ENCODE measurements at places on chromosomes 12 and 14.

- no peak for DNase-seq
Measured at GRCh38 chr14:74081491-74081890, 2.8 kb downstream of the ALDH6A1 start.

GRCh38 chr12:29717540-29718100 is 66.1 kb downstream of the TMTC1 start:
- no peak for DNase-seq

DNA sequence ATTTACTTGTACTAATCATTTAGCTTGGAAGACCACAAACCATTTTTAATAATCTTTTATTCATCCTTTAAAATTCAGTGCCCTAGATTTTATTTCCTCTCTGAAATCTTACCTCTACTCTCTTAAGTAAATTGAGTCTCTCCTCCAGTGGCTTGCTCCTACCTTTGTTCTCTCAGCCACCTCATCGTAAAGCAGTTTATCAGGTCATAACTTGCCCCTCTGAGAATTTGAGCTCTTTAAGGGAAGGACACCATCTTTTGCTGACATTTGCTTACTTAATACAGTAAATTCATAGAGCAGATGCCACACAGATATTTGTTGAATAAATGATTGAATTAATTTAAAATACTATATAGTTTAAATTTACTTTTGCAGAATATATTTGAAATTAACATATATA is 794.3 kb downstream of the C12orf50 start:
- DNase-seq, result no peak

GRCh38 chr14:75860561-75861160 is 121.1 kb downstream of the TGFB3 start:
- no peak for DNase-seq

DNA sequence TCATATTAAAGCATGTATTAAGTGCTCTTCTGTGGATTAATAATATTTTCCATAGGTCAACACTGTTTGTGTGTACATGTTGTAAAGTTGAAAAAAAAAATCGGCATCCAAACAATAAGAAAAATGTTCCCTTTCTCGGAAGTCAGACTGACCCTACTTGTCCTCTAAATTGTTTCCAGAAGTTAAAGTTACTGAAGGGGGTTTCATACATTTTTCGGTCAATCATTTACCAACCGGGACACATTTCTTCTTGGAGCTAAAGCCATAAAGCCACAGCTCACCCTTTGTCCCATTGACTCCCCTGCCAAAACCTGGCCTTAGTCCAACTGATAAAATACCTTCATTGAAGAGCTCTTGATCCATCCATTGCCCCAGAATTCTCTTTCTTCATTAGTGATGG is 230.0 kb downstream of the ANO2 start:
- DNase-seq, result no peak

- no peak for DNase-seq
Measured at GRCh38 chr14:59120921-59121320, 67.5 kb upstream of the DAAM1 start.

DNA sequence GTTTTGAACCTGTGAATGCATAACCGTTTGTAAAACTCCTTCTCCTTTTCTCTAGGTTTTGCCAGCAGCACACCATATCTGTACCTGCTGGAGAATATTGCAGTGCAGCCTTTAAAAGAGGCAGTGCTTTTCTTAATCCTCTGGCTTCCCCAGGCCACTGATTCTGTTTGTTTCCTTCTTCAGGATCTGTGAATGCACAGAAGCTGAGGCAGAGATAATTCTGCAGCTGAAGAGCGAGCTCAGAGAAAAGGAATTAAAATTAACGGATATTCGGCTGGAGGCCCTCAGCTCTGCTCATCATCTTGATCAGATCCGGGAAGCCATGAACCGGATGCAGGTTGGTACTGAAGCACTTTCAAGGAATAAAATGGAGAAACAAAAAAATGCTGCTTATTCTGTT is 348.7 kb downstream of the NAV3 start:
- no peak for DNase-seq

DNA sequence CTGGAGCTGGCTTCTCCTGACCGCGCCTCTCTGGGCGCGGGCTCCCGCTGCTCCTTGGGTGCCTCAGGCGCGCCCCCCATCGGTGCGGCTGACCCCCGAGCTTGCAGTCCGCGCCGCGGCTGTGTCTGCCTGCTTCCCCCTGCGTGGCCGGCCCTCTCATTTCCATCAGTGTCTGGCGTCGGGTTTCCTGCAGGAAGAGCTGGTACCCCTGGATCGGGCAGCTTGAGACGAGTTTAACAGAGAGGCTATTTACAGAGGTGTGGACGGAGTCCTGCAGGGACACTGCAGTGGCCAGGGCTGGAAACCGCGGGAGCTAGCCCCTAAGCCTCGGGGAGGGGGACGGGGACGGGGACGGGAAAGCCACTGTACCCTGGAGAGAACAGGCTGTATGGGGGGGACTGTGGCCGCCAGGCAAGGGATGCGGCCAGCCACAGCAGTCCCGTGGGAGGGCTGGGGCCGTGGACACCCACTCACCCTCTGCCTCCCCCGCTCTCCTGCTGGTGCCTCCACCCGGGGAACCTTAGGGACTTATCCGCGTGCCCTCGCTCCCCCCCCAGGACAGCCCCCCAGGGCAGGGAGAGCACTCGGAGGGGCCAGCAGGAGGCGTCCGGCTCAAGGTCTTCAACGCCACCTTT is 3.7 kb upstream of the CACNA2D4 start:
- no peak for DNase-seq

DNA sequence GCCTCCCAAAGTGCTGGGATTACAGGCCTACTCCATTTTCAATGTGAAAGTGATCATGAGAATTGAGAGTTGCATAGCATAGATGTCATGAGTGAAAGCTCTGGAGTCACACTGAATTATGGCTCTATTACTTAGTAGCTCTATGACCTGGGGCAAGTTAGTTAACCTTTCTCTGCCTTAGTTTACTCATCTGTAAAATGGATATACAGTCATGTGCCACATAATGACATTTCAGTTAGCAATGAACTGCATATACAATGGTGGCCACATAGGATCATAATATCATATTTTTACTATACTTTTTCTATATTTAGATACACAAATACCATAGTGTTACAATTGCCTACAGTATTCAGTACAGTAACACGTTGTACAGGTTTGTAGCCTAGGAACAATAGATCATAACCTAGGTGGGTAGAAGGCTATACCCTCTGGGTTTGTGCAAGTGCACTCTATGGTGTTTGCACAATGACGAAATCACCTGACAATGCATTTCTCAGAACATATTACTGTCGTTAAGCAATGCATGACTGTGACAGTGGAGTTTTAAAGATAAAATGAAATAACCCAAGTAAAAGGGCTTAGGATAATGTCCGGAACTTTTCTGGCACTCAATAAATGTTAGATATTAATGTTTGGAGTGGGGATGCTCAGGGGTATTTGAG is 53.1 kb downstream of the ZFYVE26 start:
- DNase-seq, result no peak

DNA sequence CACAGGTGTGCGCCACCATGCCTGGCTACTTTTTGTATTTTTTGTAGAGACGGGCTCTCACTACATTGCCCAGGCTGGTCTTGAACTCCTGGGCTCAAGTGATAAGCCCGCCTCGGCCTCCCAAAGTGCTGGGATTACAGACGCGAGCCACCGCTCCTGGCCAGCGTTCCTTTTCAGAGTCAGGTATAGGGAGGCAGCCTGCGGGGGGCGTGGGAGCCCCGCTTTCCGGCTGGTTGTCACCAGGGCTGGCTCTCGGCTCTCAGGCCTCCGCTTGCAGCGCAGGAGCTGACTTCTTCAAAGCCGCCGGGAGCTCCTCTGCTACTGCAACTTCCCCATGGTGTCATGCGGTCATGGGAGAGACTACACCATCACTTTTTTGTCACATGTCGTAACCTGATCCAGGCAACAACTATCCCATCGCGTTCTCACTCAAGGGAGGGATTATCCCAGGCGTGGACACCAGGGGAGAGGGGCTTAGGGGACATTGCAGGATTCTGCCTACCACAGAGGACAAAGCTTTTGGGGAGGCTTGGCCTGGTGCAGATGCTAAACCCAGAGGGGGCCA is 129.4 kb downstream of the SCARB1 start:
- DNase-seq, result peak; percentile 63

GRCh38 chr14:33509454-33509853 is 441.4 kb downstream of the EGLN3 start:
- no peak for DNase-seq

DNA sequence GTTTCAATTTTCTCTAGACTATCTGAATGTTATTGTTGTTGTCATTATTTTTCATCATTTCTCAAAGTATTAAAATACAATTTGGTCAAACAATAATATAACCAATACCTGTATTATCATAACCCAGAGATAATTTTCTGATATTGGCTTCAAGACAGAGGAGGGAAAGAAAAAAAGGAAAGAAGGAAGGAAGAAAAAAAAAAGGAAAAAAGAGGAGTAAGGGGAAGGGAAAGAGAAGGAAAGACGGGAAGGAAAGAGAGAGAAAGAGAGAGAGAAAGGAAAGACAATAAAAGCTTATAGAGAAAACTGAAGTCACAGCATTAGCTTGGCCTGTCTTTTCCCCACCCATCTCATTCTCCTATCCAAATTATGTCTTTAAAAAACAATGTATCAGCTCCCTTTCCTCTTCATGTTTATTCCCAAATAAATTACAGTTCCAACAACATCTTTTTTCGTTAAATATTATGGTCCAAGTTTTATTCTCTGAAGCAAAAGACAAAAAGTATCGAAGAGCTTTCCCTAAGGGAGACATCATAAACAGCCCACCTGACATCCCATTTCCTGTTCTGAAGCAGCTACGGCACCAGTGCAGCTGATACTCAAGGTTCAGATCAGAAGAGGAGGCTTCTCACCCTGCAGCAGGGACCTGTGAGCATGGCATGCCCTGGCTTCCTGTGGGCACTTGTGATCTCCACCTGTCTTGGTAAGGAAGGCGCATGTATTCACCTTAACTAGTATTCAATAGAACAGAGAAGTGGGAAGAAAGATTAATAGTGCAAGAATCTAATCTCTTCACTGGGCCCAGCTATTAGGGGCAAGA is 308.3 kb downstream of the DAD1 start:
- no peak for DNase-seq

- DNase-seq, result no peak
Measured at GRCh38 chr12:124413401-124413800, 118.5 kb downstream of the RFLNA start.

- no peak for DNase-seq
Measured at GRCh38 chr12:54221402-54221984, 32.7 kb upstream of the SMUG1 start.

DNA sequence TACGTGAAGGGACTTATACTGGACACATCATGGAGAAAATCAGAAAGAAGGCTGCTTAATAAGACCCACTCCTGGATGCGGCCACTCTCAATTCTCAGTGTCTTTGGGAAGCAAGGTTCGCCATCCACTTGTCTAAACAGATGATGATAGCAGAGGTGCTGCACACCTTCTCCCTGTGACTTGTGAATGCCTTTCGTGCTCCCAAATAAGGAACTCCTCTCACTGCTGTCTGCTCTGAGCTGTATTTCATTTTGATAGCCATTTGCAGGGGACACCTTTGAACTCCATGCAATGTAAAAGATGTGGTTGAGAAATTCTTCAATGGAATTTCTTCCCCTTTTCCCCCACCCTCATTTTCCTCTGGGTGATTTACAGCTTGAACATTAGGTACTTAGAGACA is 11.6 kb downstream of the RMST start:
- no peak for DNase-seq

GRCh38 chr12:40098406-40099145 is 7.3 kb downstream of the SLC2A13 start:
- DNase-seq, result no peak

- DNase-seq, result no peak
Measured at GRCh38 chr12:116504438-116504837, 54.7 kb upstream of the MAP1LC3B2 start.

DNA sequence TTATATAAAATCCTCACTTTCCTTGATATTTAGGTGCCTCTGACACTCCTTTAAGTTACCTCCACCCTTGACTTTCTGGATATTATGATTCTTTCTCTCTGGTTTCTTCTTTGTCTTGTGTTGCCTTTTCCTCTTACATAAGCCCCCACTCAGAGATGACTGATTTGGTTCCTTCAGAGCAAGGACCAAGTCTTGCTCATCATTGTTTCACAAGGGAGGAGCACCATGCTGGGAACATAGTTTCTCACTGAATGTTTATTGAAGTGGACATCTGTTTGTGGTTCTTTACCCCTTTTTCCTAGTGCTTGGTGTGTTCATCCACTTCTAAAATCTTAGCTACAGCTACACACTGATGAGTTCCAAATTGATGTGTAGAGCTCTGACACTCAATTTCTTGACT is 161.3 kb upstream of the PTPRQ start:
- no peak for DNase-seq

GRCh38 chr14:93926245-93926872 is 785 bp upstream of the FAM181A start:
- no peak for DNase-seq

- DNase-seq, result no peak
Measured at GRCh38 chr12:107395817-107396216, 289.8 kb upstream of the PWP1 start.

DNA sequence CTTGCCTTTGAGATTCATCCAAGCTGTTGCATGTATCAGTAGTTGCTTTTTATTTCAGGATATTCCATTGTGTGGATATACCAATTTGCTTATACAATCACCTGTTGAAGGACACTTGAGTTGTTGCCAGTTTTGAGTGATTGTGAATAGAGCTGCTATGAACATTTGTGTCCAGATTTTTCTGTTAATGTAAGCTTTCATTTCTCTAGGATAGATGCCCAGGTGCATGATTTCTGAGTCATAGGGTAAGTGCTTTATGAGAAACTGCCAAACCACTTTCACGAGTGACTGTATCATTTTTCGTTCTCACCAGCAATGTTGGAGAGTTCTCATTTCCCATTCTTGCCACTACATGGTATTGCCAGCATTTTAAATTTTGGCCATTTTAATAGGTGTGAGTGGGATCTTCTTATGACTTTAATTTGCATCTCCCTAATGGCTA is 434.6 kb upstream of the RGS6 start:
- no peak for DNase-seq

DNA sequence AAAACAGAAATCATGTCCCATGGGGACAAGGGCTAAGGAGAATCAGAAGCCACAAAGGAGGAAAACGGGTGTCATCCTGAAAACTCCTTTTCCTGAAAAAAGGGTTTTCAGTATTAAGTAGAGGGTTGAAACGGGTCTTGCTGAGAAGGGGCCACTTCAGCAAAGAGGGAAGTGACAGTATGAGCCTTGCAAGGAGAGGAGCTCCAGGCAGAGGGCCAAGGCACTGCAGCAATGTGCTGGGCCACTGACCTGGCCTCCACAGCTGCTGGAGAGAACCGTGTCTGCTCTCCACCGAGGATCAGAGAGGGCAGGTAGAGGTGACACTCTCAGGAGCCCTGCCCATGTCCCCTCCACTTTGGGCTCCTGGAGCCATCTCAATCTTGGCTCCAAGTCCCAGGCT is 103.3 kb downstream of the NCOR2 start:
- no peak for DNase-seq

DNA sequence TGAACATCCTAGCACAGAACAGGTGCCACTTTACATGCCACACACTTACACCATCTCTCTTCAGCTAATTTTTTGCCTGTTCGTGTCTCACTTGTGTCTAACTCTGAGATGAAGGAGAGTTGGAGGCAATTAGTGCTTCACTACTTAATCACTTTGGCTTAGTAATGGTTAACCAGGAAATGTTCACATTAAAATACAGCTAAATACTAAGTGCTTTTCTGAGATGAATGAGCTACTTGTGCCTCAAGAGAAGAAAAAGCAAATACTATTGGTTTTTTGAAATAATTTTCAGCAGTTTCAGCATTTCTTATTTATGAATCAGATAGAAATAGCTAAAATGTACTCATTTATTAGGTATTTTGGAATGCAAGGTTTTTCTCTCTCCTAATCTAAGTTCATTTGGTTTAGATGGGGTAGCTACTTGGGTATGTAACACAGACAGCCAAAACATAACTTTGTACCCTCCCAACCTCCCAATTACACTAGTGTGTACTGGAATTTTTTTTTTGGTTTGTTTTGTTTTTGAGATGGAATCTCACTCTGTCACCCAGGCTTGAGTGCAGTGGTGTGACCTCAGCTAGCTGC is 1474.1 kb upstream of the SEL1L start:
- no peak for DNase-seq

Measured in CD4-positive, alpha-beta T cell treated with Interferon gamma for 1 hour (primary cell).